ENCODE measurements at places on chromosomes 16 and 17.

DNA sequence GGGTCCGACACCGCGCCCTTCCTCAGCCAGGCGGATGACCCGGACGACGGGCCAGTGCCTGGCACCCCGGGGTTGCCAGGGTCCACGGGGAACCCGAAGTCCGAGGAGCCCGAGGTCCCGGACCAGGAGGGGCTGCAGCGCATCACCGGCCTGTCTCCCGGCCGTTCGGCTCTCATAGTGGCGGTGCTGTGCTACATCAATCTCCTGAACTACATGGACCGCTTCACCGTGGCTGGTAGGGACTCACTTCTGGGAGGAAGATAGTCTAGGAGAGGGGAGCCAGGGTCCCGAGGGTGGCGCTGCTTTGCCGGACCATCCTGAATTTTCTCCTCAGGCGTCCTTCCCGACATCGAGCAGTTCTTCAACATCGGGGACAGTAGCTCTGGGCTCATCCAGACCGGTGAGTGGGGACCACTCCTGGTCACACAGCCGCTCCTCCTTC is 601 bp downstream of the SPNS1 start:
- no peak for DNase-seq

GRCh38 chr16:68526782-68527145 is 12.3 kb upstream of the ZFP90 start:
- no peak for DNase-seq

DNA sequence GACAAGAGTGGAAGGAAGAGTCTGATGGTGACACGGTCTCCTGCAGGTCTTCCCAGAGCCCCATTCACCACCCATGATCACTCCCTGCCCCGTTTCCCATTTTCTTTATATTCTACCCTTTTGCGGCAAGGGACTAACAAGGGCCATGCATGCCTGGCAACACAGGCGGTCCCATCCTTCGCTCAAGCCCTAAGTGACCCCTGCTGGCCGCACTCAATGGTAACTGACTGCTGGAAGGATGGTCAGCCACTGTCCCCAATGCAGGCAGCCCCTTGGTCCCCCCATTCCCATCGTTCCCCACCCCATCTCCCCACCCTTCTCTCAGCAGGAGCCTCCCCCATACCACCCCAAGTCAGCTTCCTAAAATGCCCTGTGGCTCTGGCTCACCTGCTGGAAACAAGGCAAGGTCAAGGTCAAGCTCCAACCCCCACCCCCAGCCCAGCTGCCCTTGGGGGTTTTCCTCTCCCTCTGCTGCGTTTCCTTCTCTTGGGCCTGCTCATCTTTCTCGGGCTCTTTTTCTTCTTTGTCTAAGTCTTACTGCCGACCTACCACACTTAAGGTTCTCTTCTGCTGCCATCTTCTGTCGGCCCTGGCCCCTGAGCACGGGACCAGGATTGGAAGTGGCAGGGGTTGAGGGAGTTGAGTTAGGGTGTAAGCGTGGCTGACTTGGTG is 116.0 kb downstream of the RPTOR start:
- DNase-seq = no peak

DNA sequence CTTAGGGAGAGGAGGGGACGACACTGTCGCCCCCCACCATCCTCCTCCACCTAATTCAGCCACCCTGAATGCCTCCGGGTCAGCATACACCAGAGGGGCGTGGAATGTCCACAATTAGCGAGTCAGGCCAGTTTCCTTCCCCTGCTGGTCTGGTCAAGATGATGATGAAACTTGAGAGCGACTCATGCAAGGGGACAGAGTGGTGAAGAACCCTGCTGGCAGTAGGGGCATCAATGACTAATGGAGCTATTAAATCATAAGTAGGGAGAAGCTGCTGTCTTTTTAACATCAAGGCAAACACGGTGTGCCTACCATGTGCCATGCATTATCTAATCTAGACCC is 7.2 kb downstream of the SPACA3 start:
- peak; percentile 4 for DNase-seq

- DNase-seq = no peak
Observed at GRCh38 chr17:73612031-73612472, 32.2 kb downstream of the SDK2 start.

DNA sequence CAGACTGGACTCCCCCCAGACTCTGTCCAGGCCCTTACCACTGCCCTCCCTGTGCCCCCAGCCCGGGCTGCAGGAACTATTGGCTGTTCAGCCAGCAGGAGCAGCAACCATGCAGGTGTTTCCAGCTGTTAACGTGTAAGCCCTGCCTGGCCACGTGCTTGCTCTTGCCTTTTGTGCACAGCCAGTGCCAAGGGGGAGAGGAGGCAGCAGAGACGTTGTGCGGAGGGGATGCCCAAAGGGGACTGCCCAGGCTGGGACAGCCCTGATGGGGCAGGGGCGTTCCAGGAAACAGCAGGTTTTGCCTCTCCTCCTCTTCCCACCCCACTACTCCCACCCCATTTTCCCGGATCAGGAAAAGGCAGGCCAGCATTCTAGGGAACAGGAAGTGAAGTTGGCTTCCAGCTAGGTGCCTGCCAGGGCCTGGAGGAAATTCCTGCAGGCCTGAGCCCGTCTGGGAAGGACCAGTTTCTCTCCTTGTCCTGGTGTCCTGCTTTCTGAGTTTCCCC is 16.7 kb upstream of the LASP1NB start:
- DNase-seq = no peak

- no peak for DNase-seq
Observed at GRCh38 chr16:67238806-67239470, 8.3 kb downstream of the FHOD1 start.

DNA sequence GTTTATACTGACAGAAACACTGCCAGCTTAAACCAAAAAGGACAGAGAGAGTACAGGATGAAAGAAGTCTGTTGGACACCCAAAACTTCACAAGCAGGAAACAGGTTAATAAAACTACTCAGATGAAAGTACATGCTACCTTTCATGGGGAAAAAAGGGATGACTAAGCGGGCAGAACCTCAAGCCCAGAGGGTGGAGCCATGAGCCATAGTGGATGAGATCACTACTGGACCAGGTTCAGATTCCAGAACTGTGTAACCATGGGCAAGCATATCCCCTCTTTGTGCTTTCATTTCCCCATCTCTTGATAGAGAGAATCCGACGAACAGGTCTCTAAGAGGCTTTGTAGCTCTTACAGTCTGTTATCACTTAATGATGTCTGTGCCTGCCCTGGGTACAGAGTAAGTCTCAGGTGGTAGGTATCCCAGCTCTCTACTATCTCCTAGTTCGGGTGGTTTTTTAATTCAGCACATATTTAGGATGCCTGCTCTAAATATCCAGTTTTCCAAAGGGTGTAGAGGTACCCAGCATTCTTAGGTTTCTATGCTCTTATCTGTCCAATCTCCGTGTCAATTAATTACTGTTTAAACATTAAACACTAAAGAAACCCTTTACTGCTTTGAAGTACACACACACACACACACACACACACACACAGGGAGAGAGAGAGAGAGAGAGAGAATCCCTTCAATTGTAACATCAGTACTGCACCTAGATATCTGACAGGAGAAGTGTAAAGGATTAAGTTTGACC is 206.7 kb downstream of the ZNF423 start:
- DNase-seq = no peak

- DNase-seq = no peak
Observed at GRCh38 chr16:85568519-85568918, 44.6 kb upstream of the GSE1 start.

DNA sequence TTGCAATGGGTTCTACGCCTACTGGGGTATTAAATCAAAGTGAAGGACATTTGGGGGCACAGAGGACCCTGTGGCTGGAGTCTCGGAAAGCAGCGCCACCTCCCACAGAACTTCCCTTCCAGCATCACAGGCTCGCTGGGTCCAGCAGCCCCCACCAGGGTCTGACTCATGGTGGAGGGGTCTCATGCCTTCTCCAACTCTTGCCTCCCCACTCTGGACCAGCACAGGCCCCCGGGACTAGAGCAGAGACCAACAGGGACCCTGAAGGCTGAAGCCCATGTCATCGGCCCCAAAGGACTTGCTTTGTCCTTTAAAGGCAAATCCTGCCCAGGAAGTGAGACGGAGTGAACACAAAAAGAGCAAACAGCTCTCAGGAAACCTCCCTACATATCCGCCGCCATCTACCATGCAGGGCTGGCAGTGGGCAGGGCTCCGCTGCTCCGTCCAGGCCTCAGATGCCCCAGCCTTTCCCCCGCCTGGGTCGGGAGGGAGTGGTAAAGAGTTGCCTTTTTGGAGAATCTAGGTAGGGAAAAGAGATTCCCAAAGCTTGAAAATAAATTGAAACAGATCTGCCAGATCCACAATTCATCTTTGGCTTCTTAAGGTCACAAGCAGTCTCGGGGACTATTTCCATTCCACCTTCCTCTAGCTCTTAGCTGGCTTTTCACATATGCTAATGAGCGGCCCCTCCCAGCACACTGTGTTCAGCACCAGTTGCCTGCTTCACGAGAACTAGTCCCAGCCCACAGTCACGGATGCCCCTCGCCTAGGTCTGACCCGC is 2.1 kb upstream of the GPRC5C start:
- DNase-seq = no peak

DNA sequence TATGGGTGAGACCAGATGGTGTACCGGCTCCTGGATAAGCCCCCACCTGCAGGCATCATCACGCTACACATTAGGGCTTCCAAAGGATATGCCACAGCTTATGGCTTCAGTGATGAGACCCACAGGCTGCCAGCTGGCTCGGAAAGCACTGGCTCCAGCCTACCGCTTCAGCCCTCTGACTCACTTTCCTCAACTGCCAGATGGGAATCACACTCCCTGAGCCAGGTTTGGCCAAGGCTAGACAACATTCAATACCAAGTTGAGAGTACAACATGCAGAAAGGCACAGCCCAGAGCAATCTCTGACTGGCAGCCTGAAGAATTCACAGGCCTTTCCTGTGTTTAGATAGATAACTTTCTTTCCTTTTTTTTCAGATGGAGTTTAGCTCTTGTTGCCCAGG is 10.3 kb downstream of the CENPV start:
- no peak for DNase-seq

DNA sequence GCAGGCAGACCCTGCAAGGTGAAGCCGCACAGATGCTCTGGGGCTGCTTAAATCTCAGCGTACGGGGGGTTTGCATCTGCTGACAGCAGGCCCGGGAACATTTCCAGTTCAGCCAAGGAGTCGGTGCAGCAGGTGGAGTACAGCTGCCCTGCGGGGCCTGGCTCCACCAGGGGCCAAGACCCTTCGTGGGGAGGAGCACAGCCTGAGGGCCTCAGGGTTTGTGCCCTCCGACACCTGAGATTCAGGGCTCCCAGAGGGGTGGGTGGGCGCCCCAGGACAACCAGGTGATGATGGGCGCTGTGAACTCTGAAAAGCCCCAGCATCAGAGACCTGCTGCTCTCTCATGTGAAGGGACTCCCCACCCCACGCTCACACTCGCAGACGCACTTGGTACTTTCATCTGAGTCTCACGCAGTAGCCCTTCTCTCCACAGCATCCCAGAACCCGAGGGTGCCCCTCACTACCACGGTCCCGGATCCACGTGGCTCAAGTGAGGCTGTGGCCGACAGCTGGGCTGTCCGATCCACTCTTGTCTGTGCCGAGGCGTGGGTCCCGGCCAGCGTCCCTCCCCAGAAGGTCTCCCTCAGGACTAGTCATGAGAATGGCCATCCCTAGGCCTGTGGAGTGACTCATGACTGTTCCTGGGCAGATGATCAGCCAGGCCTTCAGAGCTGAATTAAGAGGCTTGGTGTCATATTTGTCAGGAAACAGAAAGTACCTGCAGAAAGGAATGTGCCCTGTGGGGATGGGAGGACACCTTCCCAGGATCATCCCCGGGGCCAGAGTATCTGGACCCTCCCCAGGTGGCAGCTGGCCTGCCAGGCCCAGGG is 29.6 kb downstream of the ACSF3 start:
- DNase-seq = no peak

GRCh38 chr17:48728232-48729231 is at the start of gene HOXB13:
HOXB13 (minus strand) TSS chr17:48728750; CDS start chr17:48728593, 157 bp downstream.
- DNase-seq = no peak

DNA sequence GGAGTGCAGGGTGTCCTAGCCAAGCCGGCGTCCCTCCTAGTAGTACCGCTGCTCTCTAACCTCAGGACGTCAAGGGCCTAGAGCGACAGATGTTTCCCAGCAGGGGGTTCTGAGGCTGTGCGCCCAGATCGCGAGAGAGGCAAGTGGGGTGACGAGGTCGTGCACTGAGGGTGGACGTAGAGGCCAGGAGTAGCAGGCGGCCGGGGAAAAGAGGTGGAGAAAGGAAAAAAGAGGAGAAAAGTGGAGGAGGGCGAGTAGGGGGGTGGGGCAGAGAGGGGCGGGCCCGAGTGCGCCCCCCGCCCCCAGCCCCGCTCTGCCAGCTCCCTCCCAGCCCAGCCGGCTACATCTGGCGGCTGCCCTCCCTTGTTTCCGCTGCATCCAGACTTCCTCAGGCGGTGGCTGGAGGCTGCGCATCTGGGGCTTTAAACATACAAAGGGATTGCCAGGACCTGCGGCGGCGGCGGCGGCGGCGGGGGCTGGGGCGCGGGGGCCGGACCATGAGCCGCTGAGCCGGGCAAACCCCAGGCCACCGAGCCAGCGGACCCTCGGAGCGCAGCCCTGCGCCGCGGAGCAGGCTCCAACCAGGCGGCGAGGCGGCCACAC is at the start of gene MMP2:
MMP2 (plus strand) TSS at position 372 of the 603 bp plus-strand sequence. CDS start 282 bp downstream, outside the sequence.
- no peak for DNase-seq

All from AML-193 (cell line).